ENCODE measurements at places on chromosomes 2 and 18. TPM values are rescaled to one million over a fixed set of nuclear protein-coding genes. Genes with fewer than 3 reads are reported as not detected.

- no peak for ATAC-seq
Observed at GRCh38 chr2:119749477-119750012, 10.2 kb upstream of the PTPN4 start.

Gene ERFE
- not detected for total RNA-seq

GRCh38 chr18:13336841-13337240 is 118.3 kb downstream of the LDLRAD4 start:
- no peak for ATAC-seq

Gene MAL
- total RNA-seq = 65.9 TPM

DNA sequence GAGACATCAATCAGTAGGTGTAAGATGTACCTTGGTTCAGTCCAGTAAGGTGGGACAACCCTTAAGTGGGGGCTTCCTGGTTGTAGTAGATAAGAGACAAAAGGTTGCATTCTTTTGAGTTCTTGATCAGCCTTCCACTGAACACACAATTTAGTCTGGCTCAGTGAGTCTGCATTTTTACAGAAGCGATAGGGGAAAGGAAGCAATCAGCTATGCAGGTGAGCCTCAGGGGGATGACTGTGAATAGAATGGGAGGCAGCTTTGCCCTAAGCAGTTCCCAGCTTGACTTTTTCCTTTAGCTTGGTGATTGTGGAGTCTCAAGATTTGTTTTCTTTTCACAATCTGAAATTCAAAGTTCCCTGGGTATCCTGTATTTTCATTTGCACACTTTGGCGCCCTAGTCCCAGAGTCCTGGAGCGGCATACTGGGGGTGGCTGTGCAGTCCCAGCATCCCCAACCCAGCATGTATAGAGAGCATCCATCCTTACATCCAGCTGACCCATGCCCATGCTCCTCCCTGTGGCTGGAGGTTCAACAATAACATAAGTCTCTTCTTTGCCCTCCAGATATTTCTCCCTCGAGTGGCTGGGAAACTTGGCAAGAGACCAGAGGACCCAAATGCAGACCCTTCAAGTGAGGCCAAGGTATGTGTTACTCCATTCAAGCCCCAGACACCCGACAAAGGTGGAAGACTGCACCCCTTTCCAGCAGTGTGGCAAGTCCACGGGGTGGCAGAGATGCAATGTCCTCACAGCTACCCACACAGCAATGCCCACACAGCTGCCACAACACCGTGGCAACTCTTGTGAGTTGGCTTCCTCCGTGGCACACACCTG is 20.1 kb upstream of the PRLH start:
- no peak for ATAC-seq

Gene NMS
- total RNA-seq = not detected

DNA sequence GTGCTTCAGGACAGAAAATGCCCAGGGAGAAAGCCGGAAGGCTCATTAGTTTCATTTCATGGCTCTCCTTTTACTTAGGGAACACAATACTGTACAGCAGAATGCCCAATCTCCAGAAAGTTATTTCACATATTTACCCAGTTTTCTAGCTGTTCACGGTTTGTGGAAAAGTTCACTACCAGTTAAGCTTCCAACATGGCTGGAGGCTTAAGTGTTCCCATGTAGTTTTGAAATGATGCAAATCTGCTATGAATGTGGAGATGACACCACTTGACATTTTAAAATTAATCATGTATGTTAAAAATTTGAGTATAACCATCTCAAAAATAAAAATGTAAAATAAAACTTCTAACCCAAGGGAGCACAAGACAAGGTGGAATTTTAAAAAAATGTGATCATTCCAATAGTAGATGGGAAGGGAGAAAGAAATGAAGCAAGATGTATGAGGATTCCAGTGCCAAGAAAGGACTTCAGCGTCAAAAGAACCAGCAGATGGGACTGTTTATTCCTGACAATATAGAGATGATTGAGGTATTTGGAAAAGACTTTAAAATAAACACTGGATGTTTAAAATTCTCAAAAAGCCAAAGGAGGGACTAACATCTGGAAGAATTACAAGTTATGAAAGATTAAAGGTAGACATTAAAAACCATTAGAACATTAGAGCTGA is 60.9 kb upstream of the OSR1 start:
- no peak for ATAC-seq
